H9 (cell line): ENCODE measurements at places on chromosomes 6 and 20. TPM values are rescaled to one million over a fixed set of nuclear protein-coding genes. Genes with fewer than 3 reads are reported as not detected.

- no peak for DNase-seq
These were observed 38.6 kb downstream of the NKX2-4 start for GRCh38 chr20:21358737-21359136.

- peak; percentile 81 for DNase-seq
These were observed at the start of gene KIAA0408 for GRCh38 chr6:127459231-127459641. Gene KIAA0408 (minus strand): TSS chr6:127459389. CDS start chr6:127453981, 5,408 bp downstream.

Gene PRELID3B
- 52.6 and 56.5 TPM in 2 replicates for total RNA-seq

Gene MATN4
- total RNA-seq = 0.11 TPM in 1 of 2 replicates, not detected in the other

Gene FKBP1A
- 196 and 210 TPM in 2 replicates for total RNA-seq

GRCh38 chr20:36317675-36318074 is 11.5 kb downstream of the DLGAP4 start:
- peak; percentile 5 for DNase-seq

Gene DEFB132
- total RNA-seq = not detected in 2 replicates

Gene POU3F2
- total RNA-seq = 0.09 and 0.15 TPM in 2 replicates

Gene LPA
- total RNA-seq = 0.13 and 0.15 TPM in 2 replicates

Gene HCRTR2
- total RNA-seq = not detected in 2 replicates

- no peak for DNase-seq
These were observed 680.8 kb upstream of the NRSN1 start for GRCh38 chr6:23445157-23445710.

Gene DNAH8
- not detected in 2 replicates for total RNA-seq

Gene CHRNA4
- total RNA-seq = 1.1 and 2.5 TPM in 2 replicates

GRCh38 chr6:104541411-104541810 is 318.3 kb downstream of the HACE1 start:
- no peak for DNase-seq

DNA sequence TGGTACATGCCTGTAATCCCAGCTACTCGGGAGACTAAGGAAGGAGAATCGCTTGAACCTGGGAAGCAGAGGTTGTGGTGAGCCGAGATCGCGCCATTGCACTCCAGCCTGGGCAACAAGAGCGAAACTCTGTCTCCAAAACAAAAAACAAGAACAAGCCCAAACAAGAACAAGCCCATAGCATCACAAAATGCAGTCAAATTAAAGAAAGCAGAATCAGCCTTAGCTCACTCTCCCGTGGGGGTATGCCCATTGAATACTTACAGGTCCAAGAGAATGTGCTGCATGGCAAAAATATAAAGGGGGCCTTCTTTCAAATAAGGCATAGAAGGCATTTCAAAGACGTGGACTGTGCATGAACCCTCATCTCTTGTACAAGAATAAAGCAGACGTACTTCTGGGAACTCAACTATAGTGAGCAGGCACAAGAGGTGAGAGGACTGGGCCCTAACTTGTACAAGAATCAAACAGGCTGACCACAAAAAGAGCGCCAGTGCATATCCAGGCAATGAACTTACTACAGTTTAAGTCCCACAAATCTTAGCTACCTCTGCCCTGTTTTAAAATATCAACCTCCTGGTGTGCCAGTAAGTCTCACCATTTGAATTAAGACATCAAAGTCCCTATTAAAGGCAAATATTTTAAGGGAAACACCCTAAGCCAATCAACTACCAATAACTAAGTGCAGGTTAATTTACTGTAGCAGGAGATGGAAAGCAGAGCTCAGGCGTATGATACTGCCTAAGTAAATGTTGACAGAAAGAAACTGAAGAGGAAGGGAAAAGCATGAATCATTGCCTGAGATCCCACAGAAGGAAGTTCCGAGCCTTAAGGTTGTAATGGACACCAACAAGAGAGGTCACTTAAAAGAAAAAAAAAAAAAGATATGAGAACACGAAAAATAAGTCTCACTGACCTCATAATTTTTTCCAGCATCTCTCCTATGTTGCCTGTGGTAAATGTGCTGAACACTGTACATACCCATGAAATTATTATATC is 37.4 kb downstream of the TOMM6 start:
- DNase-seq = no peak

Gene COL21A1
- 1.4 and 1.8 TPM in 2 replicates for total RNA-seq

Gene SEMG1
- 1.4 and 2.0 TPM in 2 replicates for total RNA-seq

DNA sequence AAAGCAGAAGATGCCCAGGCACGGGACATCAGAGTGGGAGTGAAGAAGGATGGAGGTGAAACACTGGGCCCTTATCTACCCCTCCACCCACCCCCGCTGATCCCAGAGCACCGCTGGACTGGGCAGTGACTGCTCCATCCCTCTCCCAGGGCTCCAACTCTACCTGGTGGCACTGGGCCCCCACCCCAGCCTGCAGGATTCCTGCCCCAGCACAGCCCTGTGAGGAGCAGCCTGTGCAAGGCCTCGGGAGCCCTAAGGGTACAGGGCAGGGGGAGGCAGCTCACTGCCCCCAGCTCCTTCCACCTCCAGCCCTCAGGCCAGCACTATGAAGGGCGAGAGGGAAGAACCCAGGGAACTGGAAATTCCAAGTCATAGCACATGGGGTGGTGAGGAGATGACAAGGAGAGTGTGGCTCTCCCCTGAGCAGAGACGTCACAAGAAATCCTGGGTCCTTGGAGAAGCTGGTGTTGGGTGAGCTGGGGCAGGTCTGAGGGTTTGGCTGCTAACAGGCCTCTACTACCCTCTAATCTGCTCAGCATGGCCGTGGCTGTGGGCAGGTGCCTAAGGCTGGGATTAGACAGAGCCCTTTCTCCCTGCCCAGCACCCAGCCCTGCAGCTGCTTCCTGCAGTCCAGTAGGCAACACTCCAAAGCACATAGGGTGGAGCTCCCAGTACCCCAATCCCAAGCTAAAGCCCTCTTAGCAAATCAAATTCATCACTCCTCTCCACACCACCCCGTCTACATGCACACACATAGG is 3.5 kb downstream of the CST3 start:
- no peak for DNase-seq

DNA sequence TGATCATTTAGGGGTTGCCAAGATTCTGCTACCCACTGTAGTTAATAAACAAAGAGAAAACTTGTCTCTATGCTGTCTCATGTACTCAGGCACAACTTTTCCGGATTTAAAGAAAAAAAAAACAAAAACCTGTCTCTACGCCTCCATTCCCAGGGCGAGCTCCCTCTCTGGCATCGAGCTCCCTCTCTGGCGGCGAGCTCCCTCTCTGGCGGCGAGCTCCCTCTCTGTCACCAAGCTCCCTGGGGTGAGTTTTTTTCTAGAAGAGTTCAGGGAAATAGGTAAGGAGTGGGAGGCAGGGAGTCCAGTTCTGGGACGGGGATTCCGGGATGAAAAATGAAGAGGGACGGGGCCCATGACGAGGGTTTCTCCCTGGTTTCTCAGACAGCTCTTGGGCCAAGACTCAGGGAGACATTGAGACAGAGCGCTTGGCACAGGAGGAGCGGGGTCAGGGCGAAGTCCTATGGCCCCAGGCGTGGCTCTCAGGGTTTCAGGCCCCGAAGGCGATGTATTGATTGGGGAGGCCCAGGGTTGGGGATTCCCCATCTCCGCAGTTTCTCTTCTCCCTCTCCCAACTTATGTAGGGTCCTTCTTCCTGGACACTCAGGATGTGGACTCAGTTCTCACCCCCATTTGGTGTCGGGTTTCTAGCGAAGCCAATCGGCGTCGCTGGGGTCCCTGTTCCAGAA is 16.5 kb upstream of the HLA-A start:
- no peak for DNase-seq

GRCh38 chr20:40207655-40208054 is 481.4 kb downstream of the MAFB start:
- DNase-seq = no peak

Gene BTBD9
- total RNA-seq = 7.8 and 8.9 TPM in 2 replicates

DNA sequence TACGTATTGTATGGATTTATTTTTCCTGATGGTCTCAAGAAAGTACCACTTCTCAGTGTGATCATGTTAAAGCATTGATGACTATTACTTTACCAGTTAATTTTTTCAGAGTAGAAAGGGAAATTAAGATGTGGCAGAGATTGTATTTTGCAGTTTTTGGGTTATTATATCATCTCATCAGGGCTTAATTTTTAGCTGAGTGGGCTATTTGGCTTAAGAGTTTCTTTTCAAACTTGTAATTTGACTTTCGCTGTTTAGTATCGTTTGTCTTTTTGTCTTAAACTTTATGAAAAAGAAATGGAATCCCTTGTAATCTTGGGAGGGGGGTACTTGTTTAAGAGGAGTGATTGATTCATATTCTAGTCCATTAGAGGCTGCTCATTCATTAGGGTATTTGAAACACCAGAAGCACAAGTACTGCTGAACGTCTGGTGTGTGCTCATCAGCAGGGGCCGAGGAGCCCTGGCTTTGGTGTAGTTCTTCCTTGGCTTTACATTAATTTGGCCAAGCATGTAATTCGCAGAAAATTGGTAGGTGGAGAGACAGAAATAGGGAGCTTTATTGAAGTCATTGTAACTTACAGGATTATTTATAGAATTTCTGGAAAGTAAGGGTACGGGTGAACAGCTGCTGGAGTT is 112.4 kb downstream of the TIAM2 start:
- DNase-seq = no peak

DNA sequence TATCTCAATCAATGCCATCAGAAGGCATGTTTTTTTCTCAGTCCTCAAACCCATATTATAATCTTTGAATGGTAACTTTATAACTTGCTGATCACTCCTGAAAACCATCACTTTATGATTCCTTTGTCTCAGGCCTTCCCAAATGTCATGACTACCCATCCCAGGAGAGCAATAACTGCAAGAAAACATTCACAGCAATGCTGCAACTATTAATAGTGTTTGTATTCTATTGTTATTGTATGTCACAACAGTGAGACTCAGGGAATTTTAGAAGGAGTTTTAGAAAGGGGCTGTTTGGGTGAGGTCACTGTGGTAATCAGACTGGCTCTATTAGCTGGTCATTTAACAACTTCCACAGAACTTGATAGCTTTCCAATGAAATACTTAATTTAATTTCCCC is 301.4 kb upstream of the TBX18 start:
- no peak for DNase-seq

Gene PAK5
- total RNA-seq = 0.20 and 0.37 TPM in 2 replicates

Gene ANGPT4
- 0.07 and 0.11 TPM in 2 replicates for total RNA-seq

Gene LY6G6C
- total RNA-seq = 0.24 TPM in 1 of 2 replicates, not detected in the other

GRCh38 chr6:36578431-36578830 is 15.7 kb upstream of the SRSF3 start:
- no peak for DNase-seq

Gene SCP2D1
- not detected in 2 replicates for total RNA-seq

DNA sequence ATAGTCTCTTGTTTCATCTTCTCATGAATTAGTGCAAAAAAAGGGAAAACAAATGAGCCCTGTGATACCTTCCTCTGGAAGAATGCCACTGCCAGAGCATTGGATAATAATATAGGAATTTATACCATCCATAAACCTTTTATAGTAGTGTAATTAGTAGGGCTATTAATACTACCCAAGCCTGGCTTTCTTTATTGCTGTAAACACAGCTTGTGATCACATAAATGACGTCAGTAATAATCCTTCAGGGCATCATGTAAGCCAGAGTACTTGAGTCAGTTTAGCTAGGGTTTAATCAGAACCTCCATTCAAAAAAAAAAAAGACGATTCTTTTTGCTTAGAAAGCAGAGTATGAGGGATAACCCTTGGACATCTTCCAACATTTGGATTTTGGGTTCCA is 264.8 kb downstream of the SLC35F1 start:
- no peak for DNase-seq

DNA sequence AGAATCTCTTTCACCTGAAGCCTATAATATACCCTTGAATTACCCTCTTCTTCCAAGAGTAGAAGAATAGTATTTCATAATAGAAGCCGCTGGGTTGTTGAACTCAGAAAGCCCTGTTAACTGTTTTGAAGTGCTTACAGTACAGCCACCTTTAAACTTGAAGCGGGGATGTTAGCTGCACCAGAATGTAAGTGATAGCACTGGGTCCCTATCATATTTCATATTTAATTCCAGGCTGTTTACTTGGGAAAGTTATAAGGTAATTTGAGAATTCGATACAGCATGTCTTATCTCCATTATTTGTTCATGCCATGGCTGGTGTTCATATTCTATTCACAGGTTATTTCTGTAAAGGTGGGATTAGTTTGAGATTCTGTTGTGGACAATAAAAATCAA is 63.5 kb upstream of the VSTM2L start:
- no peak for DNase-seq

DNA sequence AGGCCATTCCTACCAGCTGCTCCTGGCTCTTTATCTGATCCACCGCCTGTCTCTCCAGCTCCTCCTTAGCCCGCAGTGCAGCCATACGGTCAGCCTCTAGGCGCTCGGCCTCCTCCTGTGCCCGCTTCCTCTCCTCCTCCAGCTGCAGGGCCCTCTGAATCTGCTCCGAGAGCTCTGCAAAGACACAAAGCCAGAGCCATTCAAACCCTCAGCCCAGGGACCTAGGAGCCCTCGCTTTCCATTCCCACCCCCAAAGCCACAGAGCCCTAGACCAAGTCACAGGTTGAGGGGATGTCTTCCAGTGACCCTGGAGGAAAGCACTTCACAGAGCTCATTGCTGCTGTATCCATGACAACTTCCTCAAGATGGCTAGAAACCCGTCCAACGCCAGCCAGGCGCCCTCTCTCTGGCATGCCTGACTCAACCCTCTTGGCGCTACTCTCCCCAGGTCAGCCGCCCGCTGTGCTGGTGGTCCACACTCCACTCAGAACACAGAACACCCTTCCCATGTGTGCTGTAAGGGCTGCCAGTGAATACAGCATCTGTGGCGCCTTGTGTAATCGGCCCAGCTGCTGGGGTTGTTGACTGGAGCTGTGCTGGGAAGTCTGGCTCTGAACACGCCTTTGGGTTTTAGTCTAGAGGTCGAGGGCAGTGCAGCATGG is 49.3 kb downstream of the EZR start:
- no peak for DNase-seq

DNA sequence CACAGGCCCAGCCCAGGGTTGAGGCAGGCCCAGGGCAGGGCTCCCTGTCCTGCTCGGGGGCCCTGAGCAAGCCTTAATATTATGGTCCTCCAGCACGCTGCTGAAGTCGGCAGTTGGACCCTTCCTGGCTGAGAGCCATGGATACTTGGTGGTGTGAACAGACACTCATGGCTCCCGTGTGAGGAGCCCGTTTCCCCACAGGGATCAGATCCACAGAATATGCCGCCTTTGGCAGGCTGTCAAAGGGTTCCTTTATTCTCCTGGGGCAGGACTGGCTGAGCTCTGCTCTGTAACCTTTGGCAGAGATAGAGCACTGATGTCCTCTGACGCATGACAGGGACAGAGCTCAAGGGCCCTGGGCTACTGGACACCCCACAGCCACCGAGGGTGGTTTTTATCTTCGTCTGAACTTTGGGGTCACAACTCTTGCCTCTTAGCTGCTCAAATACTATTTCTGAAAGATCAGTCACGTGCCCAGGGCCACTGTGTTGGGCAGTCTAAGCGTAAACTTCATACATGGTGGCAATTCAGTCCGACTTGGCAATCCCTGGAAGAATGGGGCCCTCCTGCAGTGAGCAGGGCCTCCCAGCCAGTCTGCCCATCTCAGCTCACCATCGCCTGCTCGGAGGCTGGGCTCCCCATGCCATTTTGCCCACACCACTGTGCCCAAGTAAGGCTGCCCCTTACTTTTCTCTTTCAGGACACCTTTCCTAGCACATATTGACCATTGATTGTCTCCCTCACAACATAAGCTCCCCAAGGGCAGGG is 49.1 kb downstream of the TTI1 start:
- DNase-seq = no peak
